ENCODE measurements at places on chromosomes 12 and 14.

GRCh38 chr14:51988221-51988620 lies 1.1 kb upstream of the RTRAF start:
- no peak for DNase-seq

DNA sequence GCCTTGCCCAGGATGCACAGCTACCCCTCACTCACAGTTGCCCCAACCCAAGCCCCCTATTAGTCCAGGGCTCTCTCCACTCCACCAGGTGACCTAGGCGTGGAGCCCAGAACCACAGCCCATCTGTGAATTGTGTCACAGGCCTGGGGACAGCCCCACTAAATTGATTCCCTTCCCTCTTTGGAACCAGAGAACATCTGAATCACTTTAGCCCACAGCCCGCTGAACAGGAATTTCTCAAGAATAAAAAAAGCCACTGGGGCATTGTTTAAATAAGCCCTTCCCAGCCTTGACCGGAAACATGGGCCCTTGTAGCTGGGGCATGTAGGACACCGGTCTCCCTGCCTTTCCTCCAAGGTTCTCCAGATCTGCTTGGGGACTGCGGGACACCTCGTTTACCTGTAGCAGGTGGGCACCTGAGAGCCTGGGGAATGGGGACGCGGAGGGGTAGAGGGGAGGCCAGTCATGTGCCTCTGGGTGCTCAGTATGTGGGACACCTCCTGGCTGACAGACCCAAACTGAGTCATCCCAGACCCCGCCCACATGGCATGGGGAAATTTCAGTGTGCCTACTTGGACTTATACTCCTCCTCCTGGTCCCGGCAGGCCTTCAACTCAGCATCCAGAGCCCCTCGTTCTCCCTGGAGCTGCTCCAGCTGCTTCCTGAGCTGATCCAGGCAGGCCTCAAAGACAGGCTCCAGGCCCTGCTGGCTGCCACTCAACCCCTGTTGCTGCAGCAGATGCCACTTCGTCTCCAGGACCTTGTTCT lies 1.3 kb downstream of the KRT78 start:
- DNase-seq, result no peak

GRCh38 chr12:65803251-65803650 lies 21.0 kb upstream of the HMGA2 start:
- no peak for DNase-seq

- DNase-seq, result no peak
Measured at GRCh38 chr14:60965402-60965801, 15.5 kb downstream of the TRMT5 start.
